ENCODE measurements at places on chromosomes 7 and 10.

GRCh38 chr10:5510281-5511072 is 11.1 kb upstream of the CALML5 start:
- DNase-seq = no peak

DNA sequence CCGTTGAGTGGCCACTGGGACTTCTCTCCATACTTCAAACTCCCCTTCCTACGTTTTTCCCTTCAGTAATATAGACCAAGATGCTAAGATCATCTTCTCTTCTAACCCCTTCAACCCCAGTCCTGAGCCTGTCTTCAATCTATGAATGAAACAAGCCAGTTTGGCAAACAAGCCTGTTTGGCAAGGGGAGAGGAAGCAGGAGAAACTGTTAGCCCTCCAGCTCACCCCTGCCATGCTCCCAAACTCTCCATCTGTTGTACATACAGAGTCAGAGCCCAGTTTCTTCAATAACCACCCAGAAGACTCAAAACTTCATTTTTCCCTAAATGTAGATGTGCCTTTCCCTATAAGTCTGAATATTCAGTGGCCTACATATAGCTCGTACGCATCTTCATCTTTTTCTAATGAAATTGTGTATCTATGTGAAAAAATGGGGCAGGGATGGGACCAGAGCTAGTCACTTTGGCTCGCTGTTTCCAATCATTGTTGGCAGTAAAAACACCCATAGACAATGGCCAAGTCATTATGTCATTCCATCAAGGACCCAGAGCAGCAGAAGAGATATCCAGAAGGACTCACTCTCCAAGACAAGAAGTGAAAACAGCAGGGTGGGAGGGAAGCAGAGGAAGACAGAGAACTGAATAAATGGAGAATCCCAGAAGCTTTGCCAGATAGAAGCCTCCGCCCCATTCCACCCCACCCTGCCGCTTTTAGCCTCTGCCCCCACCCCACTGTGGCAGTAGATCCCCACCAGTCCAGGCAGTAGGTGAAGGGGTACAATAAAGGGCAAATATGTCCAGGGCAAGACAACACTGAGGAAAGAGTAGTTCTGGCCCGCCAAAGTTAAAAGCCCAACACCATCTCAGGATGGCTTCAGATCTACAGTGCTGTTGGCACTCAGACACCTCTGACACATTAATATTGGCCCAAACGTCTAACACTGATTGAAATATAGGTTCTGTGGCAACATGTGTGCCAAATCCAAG is 87.3 kb downstream of the DOCK4 start:
- no peak for DNase-seq

- no peak for DNase-seq
Measured at GRCh38 chr7:158830211-158830723, 958 bp upstream of the ESYT2 start.

GRCh38 chr7:131459256-131459655 is 97.2 kb downstream of the PODXL start:
- no peak for DNase-seq

DNA sequence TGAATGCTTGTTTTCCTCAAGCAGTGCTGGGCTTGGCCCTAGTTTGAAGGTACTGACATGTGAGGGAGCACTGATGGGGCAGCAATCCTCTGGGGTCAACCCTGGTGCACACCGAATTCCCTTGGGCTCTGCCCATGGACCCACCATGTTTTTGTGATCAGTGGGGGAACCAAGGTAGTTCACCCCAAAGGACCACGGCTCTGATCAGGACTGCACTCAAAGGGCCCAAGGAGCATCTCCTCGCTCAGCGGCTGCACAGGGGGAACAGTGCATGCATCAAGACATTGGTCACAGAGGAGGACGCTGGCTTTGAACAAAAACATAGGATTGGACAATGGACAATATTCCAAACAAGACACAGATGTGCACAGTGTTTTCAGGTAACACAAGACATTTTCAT is 12.7 kb downstream of the CXCL12 start:
- no peak for DNase-seq

DNA sequence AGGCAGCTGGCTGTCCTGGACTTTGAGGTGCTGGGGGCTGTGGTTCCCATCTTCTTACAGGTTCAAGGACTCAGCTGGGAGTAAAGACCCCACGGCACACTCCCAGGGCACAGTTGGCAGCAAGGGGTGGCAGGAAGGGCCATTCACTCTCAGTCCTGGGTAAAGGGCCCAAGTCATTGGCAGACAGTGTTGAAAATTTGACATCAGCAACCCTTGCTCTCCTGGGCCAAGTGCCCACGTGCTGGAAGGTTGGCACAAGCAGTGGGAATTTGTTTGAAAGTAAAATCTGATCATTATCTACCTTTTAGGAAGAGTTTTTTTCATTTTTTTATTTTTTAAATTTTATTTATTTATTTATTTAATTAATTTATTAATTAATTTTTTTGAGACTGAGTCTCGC is 241.6 kb upstream of the MKI67 start:
- DNase-seq = no peak

Measured in activated T-cell treated with anti-CD3 and anti-CD28 coated beads, Interleukin-2, amount 50 U/mL, for 72 hours (primary cell).